ENCODE measurements at places on chromosomes 2 and 18.
A peak's percentile ranks its signal among the peaks of the same experiment; 100 is the strongest.

DNA sequence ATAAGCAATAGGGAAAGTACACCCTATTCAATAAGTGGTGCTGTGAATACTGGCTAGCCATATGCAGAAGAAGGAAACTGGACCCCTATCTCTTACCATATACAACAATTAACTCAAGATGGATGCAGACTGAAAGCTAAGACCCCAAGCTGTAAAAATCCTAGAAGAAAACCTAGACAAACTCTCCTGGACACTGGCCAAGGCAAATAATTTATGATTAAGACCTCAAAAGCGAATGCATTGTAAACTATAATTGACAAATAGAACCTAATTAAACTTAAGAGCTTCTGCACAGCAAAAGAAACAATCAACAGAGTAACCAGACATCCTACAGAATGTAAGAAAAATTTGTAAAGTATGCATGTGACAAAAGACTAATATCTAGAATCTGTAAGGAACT lies 41.1 kb upstream of the ASXL3 start:
- no peak for DNase-seq

DNA sequence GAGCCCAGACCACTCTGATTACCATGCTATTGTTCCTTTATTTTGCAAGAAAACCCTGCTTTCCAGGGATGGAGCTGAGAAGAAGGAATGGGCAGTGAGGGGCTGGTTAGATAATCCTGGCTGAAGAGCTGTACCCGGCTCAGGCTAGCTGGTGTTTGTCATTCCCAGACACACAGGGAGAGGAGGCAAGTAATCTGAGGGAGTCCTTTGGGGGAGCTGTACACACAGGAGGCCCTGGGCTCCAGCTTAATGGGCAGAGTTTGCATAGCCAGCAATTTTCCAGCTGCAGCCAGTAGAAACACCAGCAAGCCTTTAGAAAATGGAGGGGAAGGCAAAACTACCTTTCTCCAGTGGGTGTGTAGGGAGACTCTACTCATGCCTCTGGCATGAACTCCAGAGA lies 259.3 kb downstream of the SOX11 start:
- no peak for DNase-seq

- no peak for DNase-seq
Measured at GRCh38 chr18:31399306-31400032, 22.9 kb downstream of the DSG4 start.

- DNase-seq: no peak
Measured at GRCh38 chr2:236393581-236393980, 129.4 kb upstream of the ASB18 start.

DNA sequence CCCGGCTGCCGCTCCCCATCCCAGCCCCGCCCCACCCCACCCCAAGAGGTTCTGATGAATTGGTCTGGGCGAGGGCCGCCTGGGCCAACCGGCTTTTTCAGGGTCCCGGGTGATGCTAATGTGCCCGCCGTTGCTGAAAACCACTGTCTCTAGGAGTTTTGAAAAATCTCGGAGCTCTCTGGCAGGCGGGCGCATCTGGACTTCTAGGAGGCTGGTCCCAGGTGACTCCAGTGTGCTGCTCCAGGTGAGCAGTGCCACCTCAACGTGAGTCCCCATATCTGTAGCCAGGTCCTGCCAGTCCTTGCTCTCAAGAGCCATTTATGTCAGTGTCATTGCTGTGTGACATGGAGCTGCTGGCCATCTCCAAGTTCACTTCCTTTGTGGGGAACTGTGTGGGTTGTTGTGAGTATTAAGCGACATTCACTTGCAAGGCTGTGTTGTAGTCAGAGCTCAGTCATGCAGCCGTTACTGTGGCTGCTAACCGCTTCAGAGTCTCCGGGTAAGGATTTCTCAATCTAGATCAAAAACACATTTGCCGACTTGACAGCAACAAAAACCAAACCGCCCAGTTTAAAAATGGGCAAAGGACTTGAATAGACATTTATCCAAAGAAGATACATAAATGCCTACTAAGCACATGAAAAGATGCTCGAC lies at the start of gene RFX8:
Gene RFX8 (minus strand): TSS at position 382 of the 654 bp plus-strand sequence. CDS start 8,264 bp downstream, outside the sequence.
- peak; percentile 25 for DNase-seq
